GM12892 (cell line): ENCODE measurements at places on chromosomes 3 and 15.

- DNase-seq = no peak
Observed at GRCh38 chr3:28891485-28891884, 389.4 kb upstream of the RBMS3 start.

DNA sequence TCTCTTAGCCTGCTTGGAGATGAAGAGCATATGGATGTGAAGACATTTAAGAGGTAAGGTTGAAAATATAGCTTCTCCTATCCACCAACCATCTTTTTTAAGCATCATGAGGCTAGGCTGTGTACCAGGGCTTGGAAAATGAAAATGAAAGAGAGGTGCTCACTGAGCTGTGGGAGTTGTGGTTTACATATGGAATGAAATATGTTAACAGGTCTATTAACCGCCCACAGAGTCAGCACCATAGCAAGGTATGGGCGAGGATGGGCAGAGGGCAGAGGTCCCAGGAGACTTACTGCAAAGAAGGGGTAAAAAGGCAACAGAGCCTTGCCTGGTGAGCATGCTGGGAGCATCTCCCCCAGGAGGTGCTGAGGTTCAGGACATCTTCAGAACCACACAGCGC, 273.1 kb downstream of the GABRG3 start:
- no peak for DNase-seq

- no peak for DNase-seq
Observed at GRCh38 chr3:161132391-161132790, 27.2 kb upstream of the B3GALNT1 start.

- no peak for DNase-seq
Observed at GRCh38 chr3:136457793-136458192, 207.7 kb downstream of the PCCB start.

- peak; percentile 19 for DNase-seq
Observed at GRCh38 chr3:40179016-40179415, 130.5 kb upstream of the EIF1B start.

- no peak for DNase-seq
Observed at GRCh38 chr3:109234300-109234699, 82.0 kb downstream of the DPPA2 start.

DNA sequence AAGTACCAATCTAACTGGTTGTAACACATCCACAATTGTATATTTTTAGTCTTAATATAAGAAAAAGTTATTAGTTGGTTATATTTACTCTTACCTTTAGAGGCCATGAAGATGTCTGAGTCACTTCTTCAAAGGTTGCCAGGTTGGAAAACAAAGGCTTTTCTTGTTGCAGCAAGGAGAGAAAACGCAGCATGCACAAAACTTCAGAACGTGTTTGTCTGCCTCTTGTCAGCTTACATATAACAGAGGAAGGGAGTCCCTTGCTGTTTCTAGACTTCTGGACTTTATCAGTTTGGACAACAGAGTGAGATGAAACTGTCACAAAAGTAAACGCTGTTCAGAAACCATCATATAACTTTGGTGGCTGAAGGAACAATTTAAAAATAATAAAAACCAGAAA, at the start of gene PLSCR5:
Gene PLSCR5 (minus strand): TSS at position 241 of the 400 bp plus-strand sequence. CDS start 134 bp downstream, at position 107.
- no peak for DNase-seq

DNA sequence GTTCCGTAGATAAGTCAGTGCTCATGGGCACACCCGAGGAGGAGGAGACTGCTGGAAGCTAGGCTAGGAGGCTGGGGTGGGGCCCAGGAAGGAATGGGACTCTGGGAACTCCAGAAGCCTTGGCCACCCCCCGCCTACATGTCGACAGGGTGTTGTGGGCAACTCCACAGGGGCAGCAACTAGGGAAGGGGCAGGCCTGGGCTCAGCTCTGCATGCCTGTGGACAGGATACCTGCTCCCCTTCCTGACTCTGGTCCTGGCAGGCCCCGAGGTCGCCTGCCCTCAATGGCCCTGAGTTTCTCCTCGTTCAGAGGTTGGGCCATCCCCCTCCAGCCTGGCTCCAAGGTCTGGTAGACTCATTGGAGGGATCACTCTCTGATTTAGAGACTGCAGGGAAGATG, 138.9 kb upstream of the LINGO1 start:
- no peak for DNase-seq

DNA sequence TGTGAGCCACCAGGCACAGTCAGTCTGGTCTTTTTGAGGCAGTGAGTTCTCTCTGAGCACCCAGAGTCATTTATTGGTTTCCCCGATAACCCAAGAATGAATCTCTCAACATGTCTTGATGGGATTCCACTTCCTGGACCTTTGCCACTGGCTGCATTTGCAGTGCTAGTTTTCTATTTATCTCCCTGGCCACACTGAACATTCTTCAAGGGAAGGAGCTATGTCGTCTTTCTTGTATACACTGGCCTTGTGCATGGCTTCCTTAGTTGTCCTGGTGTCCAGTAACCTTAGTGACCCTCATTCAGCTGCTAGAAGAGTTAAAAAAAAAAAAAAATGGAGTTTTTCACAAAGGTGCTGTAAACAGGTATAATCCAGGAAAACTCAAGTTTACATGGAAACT, 64.9 kb upstream of the CMTM7 start:
- no peak for DNase-seq
